ENCODE measurements at places on chromosomes 5 and 9.

GRCh38 chr9:116987721-116988485 lies 300.8 kb downstream of the TRIM32 start:
- no peak for DNase-seq

GRCh38 chr9:137305060-137305797 lies 3.2 kb upstream of the NRARP start:
- peak; percentile 21 for DNase-seq

- no peak for DNase-seq
Measured at GRCh38 chr9:132094314-132094791, 14.7 kb upstream of the MED27 start.

- DNase-seq, result no peak
Measured at GRCh38 chr5:62275581-62275980, 30.4 kb upstream of the KIF2A start.

DNA sequence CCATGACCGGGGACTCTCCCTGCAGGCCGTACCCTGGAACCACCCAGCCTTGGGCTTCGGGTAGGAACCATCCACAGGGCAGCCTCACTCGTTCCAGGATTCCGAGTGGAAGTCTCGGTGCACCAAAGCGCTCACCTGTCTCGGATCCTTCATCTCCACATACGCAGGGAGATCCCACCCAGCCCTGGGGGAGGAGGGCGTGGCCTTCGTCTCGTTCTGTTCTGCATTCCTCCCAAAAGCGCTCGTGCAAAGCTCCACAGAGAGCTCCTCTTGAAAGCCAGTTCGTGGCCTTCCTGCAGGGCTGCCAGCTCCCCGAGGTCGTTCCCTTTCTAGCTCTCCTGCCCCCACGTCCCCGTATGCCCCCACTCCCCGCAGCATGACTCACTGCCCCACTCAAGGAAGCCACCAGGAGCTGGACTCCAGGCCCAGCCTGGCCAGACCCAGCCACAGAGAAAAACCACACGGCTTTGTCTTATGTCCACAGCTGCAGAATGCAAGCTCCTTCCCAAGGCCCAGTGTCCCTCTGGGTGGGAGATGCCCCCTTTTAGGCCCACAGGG lies 65.0 kb upstream of the SARDH start:
- no peak for DNase-seq

DNA sequence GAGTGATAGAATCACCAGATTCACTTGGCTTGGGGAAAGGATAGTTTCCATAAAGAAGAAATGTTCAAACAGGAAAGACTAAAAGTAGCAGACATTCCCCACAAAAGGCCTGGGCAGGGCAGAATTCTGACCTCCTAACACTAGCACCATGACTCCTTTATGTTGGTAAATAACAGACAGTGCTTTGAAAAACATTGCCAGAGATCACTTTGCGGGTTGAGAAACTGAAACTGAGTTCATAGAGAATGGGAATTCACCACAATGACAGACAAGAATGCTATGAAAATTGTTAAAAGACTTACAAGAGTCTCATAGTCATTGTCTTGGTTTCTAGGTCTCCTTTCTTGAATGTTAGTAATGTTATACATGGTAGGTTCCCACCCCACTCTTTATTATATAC lies 172.5 kb upstream of the GLRA1 start:
- no peak for DNase-seq

DNA sequence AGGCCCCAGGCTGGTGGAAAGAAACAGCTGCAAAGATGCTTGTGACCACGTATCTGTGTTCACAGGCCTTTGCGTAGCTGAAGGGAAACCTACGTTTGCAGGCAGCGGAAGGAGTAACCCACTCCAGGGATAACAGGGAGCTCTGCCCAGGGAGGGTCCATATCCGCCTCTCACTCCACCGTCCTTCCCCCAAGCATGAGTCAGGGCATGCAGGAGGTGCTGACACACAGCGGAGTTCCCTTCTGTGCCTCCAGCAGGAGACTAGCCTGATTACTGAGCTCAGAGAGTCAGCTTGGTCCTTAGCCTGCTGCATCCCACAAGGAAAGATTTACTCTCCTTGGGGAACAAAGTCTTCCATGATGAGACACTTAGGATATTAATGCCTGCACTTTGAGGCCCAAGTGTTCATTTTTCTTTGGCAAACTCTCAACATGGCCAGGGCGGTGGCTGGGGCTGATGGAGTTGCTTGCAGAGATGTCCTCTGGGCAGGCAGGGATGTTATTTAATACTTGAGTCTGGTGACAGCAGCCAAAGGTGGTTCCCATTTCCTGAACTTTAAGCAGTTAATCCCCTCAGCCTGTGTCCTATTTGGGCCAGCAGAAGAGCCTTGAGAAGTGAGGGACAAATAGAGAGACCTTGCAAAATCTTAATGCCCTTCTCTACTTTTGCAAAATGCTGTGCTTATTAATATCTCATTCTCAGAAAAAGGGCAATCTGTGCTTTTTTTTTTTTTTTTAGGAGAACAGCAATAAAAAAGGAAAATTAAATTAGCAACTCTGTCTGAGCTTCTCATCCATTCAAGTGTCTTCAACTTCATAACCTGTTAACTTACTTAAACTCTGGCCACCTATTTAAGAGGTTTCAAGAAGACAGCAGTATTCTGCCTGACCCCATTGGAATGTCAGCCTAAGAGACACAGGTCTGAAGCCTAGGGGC lies 222.1 kb downstream of the HSPA4 start:
- no peak for DNase-seq

- no peak for DNase-seq
Measured at GRCh38 chr5:127891942-127892341, 188.8 kb downstream of the CCDC192 start.

GRCh38 chr5:82100303-82101077 lies 128.7 kb downstream of the ATG10 start:
- DNase-seq, result no peak

GRCh38 chr9:2745560-2746380 lies 28.5 kb downstream of the KCNV2 start:
- DNase-seq, result no peak

- no peak for DNase-seq
Measured at GRCh38 chr9:109558718-109559151, 60.6 kb upstream of the PTPN3 start.

- no peak for DNase-seq
Measured at GRCh38 chr9:13387734-13388067, 108.2 kb upstream of the MPDZ start.

- DNase-seq, result no peak
Measured at GRCh38 chr9:34253460-34253837, 74.6 kb downstream of the UBAP1 start.

DNA sequence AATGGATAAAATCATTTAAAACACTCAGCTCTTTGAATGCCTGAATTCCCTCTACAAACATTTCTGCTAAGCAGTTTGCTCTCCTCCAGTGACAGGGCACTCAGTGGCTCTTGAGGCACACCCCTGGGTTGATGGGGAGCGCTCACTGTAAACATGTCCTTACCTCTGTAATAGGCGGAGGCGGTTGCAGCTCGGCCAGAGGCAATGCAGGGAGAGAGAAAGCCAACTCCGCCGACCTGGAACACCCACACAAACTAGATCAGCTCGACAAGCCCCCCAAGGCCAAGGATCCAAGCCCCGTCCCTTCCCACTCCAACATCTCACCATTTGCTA lies 329 bp downstream of the CDC23 start:
- no peak for DNase-seq

DNA sequence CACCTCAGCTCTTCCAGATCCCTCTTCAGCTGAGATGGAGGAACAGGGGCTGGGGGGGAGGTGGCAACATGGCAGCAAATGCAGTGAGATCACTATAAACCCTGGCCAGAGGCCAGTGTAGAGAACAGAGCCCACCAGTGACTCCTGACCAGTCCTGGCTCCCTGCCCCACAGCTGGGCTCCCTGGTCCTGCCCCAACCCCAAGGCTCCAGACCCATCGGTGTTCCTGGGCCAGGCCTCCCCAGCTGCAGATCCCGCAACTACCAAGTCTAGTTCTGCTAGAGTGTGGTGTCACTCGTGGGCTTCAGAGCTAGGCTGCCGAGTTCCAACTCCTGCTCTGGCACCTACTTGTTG lies 16.8 kb downstream of the AKNA start:
- no peak for DNase-seq

DNA sequence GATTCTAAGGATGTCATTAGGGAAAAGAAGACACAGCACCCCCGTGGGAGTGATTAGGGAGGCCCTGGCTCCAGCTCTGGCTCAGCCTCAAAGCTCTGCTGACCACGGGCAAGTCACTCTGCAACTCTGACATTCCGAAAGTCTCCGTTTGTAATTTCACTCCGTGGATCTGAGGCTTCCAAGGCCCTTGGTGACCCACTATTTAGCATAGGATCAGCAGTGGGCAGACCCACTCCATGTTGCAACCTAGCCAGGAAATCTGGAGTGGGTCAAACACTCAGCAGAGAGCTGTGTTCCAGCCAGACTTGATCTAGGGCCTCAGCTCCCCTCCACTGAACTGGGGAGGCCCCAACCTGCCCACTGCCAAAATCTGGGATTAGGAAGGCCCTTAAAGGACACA lies 11.8 kb downstream of the PHF19 start:
- DNase-seq, result no peak

- DNase-seq, result no peak
Measured at GRCh38 chr5:119082691-119083090, 11.8 kb downstream of the DMXL1 start.

DNA sequence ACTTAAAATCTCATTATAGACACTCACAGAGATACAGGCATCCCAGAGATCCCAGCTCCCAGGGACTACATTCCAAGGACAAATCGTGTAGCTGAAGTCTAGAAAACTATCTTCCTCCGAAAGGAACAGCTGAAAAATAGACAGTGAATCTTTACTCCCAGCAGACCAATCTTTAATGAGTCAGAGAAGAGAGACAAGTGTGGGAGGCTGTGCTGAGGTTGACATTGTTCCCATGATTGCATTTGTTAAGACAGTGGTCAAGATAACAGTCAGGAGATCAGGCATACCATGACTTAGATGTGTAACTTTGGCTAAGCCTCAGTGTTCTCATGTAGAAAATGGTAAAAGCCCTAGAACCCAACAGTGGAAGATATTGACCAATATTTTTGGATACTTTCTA lies 120.7 kb downstream of the PAPPA start:
- DNase-seq, result no peak

DNA sequence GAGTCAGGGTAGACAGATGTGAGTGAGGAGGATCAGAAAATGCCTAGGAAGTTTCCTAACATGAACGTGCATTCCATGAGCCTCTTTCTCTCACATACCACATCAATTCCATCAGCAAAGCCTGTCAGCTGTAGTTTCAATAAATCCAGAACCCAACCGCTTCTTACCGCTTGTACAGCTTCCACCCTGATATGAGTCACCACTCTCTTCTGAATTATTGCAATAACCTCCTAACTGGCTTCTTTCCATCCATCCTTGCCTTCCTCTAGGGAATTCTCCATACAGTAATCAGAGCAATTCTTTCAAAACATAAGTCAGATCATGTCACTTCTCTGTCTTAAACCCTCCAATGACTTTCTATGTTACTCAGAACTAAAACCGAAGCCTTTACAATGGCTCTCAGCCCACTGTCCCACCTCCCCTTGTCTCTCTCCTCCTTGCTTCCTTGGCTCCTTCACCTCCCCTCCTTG lies 8.1 kb upstream of the RAD23B start:
- DNase-seq, result no peak

DNA sequence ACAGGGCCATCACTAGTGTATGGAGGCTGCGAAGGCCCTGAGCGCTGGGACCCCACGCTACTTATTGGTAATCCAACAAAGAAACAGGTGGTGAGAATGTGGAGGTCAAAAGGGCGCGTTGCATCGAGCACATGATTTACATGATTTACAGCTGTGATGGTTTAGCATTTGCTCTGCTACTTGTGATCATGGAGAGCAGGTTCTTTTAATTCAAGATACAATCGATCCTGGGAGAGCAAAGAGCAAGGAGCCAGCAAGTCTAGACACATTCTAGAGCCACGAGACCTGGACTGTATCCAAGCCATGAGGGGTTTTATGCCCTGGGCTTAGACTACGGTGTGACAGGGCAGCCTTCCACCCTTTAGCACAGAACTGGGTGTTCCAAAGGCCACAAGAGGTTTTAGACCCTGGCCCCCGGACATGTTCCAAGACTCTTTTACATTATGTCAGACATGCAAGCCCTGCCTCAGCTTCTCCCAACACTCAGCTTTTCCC lies 47.0 kb upstream of the CLK4 start:
- no peak for DNase-seq

- no peak for DNase-seq
Measured at GRCh38 chr5:54325610-54326311, 15.4 kb upstream of the ARL15 start.

DNA sequence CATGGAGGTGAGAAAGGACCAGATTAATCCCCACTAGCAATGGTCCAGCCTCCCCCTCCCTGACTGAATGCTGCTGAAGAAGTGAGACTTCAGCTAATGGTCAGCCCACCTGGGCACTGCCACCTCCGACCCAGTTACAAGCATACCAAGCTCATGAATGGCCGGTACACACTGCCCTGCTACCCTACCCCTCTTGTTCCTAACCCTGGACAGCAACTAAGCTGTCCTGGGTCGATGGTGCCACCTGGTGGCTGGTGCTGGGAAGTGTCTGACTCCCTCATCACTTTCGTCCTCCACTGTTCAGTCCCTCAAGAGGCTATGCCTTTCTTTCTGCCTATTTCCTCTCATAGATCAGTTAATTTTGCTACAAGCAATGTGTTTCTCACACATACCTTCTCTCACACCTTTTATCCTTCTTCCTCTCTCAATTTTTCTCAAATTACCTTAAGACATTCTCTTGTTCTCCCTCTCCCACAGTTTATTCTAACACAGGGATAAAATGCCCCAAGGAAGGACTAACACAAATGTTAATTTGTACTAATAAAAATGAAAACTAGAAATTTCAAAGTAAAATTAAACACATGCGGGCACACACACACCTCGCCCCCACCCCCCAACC lies 42.4 kb downstream of the PAX5 start:
- DNase-seq, result no peak

DNA sequence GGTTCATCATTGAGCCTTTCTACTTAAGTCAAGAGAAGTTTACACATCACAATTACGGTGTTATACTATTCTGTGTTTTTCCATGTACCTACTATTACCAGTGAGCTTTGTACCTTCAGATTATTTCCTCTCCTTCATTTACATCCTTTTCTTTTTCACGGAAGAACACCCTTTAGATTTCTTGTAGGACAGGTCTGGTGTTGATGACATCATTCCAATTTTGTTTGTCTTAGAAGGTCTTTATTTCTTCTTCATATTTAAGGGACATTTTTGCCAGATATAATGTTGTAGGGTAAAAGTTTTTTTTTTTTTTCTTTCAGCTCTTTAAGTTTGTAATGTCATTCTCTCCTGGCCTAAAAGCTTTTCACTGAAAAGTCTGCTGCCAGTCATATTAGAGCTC lies 637.1 kb upstream of the RIOK2 start:
- DNase-seq, result no peak
